Activated T-cell treated with anti-CD3 and anti-CD28 coated beads for 24 hours (primary cell): ENCODE measurements at places on chromosomes 4 and X.

DNA sequence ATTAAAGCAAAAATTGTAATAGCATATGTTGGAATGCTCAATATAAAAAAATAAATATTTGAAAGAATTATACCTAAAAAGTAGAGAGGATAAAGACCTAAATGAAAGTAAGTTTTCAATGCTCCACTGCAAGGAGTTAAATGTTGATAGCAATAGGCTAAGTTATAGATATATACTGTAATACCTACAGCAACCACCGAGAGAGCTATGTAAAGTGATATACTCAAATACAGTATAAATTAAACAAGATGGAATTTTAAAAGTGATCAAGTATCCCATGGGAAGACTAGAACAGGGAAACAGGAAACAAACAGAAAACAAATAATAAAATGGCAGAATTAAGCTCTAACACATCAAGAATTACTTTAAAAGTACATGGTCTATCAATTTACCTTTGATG, 73.9 kb downstream of the CASP3 start:
- DNase-seq: no peak

DNA sequence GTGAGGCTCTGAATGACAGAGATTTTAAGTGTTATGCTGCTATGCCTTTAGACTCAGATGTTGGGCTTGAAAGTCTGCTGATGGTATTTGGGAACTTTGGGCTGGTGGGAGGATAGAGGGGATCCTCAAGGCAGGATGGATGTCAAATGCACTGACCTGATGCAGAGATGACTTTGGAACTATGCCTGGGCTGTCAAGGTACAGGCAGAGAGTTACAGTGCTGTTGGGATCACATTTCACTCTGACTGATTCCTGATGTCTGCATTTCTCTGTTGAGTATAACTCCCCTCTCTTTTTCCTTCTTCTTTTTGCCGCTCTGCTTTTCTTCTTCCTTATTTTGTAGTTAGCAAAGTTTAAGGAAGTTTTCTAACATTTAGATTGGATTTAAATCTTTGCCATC, 271.8 kb upstream of the ARX start:
- no peak for DNase-seq

GRCh38 chr4:151727365-151727764, 33.4 kb downstream of the GATB start:
- DNase-seq: no peak

DNA sequence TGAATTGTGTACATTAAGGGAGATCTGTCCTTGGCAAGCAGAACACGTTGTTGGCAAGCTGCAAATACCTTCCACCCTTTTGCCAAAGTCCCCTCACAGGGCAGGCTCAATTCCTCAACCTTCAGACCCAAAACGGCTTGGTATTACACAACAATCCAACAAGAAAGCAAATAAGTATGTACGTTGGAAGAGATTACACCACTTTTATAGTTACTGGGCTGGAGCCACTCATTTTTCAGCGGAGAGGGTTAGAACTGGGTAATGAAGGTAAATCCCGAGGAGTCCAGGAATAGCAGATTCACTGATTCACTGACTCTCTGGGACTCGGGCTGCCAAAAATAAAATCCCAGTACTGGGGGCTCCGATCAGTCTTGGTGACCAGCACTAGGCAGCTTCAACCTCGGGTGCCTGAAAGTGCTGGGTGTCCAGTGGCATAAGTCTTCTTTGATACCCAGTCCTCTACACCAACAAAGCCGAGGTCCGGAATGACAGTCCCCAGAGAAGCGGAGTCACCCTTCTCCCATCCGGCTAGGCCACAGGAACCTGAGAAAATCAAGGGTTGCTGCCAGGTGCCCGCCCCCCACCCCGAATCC, 587 bp downstream of the TIMM8A start:
- DNase-seq: no peak

DNA sequence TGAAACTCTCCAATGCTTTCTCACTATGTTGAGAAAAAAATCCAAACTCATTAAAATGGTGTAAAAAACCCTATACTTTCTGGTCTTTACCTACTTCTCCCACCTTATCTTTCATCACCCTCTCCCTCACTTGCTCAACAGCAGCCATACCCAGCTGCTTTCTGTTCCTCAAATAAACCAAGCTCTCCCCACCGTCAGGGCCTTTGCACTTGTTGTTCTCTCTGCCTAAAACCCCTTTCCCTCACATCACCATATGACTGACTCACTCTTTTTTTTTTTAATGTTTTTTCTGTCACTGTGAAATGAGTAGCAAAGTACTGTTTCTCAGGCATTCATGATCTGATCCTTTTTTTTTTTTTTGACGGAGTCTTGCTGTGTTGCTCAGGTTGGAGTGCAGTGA, 122.3 kb upstream of the TMEM164 start:
- DNase-seq: no peak

DNA sequence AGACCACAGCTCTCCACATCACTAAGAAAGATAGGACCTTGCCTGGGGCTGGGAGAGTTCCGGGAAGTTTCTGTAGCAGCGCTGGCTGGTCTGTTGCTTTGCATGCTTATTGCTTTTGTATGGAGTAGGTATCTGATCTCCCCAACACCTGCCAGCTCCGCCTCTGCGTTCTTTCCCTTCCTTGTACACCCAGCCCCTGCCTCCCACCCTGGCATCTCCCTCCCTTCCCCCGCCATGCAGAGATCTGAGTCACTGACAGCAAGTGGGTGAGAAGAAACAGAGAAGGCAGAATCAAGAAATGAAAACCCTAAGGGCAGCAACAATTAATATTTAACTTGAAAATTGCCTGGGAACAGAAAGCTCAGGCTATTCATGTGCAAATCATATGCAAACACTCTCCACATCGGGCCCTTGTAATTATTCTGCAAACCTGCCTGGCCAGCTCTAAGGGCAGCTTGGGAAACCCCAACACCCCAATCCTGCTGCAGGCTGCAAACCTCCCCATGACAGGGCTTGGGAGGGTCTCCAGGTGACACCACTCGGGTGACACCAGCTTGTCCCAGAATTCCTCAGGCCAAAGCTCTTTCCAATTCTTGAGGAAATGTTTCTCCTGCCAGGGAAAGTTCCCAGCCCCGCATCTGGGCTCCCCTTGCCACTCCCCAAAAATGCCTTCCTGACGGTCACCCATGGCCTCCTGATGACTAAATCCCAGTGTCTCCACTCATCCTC, 257.2 kb downstream of the FBXW7 start:
- DNase-seq: no peak

- no peak for DNase-seq
Observed at GRCh38 chrX:118177708-118178107, 61.1 kb upstream of the KLHL13 start.

GRCh38 chr4:147987252-147987651, 255.4 kb downstream of the ARHGAP10 start:
- DNase-seq: no peak

GRCh38 chrX:37959212-37960021, 46.9 kb upstream of the SYTL5 start:
- no peak for DNase-seq

DNA sequence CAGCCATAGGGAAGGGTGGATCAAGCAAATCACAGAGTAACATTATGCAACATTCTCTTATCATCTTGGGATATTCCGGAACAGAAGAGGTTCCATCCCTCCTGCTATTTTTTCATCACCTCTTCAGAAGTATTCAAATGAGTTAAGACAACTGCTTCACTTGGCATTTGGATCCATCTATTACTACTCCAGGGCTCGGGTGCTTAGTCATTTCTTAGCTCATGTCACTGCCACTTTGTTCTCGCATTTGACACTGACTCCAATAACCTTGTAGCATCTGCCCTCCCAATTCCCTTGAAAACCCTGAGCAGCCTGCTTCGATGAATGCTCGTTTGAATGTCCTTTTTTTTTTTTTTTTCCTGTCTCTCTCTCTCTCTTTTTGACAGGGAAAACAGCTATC, 114.9 kb downstream of the PPARGC1A start:
- DNase-seq: no peak

DNA sequence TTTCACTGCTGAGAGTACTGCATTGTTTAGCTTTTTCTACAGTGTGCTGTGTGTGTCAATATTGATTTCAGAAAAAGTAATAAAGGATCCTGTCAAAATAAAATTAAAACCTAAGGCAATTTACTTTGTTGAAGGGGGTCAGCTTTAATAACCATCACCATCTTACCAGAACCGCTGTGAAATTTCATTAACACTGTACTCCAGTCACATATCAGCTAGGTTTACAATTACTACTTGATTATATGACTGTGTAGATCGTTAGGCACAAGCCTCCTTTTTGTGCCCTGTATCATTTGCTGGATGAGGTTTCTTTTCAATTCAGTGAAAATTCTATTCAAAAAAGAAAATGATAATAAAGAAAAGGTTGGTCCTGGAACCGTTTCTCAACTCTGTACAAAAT, 917.2 kb downstream of the CENPC start:
- no peak for DNase-seq

DNA sequence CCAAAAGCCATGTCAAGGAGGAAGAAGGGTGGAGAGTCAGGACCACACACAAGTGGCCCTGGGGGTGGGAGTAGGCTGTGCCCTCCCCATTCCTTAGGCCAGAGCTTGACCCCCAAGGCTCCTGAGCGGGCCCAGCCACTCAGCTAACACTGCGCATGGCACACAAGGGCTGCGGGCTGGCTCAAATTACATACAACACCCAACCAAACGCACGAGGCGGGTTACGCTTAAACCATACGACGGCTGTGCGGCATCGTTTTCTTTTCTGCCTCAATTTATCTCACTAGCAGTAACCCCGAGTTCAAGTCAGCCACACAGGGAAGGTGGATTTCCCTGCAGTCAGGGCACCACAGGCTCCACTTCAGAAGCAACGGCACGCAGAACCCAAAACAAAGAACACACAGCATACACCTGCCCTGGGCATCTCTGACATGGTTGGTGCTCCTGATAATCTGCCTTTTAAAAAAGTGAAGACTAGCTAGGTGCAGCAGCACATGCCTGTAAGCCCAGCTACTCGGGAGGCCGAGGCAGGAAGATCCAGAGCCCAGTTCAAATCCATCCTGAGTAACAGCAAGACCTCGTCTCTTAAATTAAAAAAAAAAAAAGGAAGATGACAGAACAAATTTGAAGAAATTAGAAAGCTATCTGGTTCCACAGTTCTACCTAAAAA, 2.9 kb downstream of the GAK start:
- DNase-seq: no peak

DNA sequence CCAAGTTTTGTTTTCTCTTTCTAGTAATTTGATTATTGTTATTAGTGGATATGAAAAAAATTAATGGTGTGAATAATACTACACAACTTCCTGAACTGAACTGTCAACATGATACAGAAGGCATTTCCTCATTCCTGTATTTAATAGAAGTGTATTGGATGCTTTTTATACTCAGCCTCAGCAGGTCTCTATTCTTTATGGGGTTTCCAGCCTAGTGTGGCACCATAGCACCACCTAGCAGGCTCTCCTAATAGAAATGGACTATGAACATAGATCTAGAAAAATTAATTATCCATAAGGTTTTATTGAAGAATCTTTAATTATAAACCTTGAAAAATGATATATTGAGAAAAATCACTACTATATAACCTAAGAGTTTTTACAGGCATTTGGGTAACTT, 52.4 kb downstream of the GLRB start:
- no peak for DNase-seq

GRCh38 chr4:16092682-16093319, 9.0 kb upstream of the PROM1 start:
- DNase-seq: no peak

- no peak for DNase-seq
Observed at GRCh38 chr4:13415068-13415785, 68.9 kb downstream of the RAB28 start.

- DNase-seq: no peak
Observed at GRCh38 chr4:24131954-24132673, 242.3 kb upstream of the PPARGC1A start.

GRCh38 chr4:120056246-120056645, 10.4 kb downstream of the MAD2L1 start:
- no peak for DNase-seq

- no peak for DNase-seq
Observed at GRCh38 chrX:108091878-108092291, 307 bp downstream of the ATG4A start.

DNA sequence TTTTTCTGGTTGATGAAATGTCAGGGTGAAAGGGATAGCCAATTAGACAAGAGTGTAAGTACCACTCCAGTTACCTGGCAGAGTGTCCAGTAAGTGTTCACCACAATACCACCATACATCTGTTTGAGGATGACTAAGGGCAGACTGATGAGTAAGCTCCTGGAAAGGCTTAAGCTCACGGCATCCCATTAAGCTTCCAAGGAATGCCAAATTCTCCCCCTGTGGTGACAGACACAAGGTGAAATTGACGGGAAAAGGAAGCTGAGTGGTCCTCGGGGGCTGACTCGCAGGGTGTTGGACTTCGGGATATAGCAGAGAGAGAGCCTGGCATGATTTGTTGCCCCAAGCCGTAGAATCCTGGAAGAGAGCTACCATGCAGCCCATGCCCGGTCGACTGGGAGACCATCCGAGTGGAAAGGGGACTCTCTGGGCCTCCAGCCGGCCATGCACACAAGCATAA, 7.6 kb upstream of the BST1 start:
- no peak for DNase-seq

DNA sequence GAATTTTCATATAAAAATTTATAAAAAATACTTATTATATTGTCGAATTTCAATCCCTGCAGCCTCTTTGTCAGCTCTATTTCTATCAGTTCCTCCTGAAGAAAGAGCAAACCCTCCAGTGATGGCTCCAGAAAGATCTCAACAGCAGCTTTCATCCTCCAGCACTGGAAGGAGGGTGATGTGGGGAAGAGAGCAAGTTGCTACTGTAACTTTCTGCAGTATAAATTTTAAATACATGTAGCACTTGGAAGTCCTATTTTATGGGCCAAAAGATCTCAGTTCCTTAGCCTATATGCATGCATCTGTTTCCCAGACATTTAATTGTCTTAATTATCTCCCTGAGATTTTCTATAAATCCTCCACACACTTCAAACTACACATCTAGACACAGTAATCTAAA, 13.7 kb upstream of the ODAM start:
- DNase-seq: no peak

GRCh38 chrX:150038986-150039599, 100.8 kb upstream of the EOLA2 start:
- DNase-seq: no peak

- no peak for DNase-seq
Observed at GRCh38 chrX:132954323-132954722, 4.1 kb downstream of the HS6ST2 start.

DNA sequence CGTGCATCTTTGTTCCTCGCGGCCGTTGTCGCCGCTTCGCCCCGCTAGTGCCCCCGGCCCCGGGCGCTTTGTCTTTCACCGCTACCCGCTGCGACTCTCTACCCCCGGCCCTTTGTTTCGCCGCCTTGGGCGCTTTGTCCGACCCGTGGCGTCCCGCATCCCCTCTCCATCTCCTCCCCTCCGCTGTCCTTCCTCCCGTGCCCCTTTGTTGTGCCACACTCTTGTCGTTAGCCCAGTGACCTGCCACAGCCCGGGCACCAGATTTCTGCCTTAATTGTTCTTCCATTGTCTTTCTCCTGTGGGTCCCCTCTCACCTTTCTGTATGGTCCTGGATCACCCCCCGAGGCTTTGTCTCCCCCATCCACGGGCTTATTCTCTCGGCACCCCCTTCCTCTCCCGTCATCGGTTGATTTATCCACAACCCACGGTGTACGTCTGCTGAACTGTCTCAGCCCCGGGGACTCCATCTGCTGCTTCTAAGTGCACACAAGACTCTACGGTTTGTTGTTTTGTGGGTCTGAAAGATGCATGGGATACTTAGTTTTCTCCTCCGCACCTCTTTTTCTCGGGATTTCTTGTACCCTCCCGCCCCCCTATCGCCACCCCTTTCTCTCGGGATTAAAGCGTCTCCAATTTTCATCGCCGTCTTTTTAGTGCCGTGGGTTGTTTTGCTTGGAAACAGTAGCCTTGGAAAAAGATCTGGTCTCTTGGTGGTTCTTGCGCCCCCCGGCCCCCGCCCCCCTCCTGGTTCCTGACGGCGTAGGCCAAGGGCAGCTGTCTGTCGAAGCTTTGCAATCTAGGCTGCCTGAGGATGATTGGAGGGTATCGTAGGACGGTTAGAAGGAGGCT, 783 bp downstream of the RBPJ start:
- peak; percentile 10 for DNase-seq
